ENCODE measurements at places on chromosomes 11 and 22.

DNA sequence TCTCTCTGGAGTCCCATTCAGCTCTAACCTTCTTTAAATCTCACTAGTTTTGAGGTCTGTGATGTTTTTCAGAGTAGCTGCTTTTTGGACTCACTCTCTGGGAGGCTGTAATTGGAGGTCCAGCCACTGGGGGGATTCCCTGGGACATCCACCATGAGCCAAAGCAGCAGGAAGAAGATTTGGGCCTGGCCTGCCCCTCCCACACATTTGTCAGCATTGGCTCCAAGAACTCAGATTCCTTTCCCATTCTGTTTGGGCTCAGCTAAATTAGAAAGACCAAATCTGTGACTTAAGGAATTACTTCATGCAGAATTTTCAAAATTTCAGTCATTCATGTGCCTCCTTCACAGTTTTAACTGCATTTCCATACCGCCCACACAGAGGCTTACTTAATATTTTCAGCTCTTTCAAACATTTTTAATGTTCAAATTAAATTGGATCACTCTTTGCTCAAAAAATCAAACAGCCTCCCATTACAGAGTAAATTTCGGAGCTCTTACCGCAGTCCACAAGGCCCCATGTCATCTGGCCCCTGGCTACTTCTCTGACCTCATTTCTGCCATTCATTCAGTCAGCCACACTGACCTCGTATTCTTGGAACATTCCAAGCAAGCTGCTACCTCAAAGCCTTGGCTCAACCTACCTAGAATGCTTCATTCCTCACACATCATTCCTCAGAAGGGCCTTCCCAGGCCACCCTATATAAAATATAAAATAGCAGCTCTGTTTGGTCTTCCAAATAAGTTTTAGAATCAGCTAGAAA is 54.5 kb upstream of the RRAS2 start:
- no peak for DNase-seq

DNA sequence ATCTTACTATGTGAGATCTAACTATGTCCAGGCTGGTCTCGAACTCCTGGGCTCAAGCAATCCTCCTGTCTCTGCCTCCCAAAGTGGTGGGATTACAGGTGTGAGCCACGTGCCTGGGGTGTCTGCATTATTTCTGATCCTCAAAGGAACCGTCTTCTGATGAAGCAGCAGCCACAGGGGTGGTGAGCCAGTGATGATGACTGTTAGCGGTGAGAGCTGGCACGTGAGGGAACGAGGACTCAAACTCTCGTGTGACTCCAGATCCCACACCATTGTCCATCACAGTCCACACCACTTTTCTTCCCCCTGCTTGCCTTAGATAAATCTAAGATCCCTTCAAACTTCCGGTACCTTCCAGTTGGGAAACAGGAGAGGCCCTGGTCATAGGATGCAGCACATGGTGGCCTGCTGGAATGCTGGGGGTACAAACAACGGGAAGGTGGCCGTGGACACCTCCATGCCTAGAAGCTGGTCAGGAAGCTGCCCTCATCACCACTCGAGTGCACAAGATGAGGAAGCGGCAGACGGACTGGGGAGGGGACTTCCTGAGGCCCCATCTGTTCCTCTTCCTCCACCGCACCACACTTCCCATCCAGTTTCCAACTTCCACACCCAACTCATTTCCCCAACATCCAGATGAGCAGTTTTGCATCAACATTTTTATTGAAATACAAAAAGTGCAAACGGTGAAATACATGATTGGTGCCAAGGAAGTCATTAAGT is 23.8 kb downstream of the ARHGAP1 start:
- DNase-seq: no peak

DNA sequence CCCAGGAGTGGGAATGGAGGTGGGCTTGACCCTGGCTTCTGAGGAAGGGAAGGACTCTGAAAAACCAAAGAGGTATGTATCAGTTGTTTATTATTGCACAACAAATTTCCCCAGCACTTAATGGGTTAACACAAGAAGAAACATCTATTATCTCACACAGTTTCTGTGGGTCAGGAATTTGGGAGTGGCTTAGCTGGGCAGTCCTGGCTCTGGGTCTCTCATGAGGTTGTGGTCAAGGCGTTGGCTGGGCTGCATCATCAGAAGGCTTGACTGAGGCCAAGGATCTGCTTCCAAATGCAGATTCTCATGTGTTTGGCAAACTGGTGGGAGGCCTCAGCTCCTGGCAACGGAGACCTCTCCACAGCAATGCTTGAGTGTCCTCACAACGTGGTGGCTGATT is 17.5 kb upstream of the SMIM38 start:
- no peak for DNase-seq

DNA sequence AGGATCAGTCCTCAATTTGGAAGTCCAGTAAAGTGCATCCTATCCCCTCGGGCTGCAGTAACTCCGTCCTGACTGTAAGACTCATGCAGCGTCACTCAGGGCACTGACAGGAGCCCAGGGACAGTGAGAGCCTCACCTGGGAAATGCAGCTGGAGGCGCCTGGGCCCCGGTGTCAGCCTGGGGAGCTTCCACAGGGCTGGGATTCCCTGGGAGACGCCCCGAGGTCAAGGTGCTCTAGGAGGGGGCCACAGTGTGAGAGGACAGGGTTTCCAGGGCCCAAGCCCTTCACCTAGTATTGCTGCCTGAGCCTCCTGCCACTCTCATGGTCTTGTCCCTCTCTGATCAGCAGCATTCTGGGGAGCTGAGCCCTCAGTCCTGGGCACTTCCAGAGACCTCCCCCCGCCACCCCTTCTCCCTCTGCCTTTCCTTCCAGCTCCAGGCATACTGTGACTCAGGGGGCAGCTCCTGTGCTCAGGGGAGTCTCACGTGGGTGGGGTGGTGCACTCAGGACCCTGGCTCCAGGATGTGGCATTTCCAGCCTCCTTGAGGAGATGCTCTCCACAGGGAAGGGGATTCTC is 99.1 kb upstream of the IGLL5 start:
- no peak for DNase-seq

DNA sequence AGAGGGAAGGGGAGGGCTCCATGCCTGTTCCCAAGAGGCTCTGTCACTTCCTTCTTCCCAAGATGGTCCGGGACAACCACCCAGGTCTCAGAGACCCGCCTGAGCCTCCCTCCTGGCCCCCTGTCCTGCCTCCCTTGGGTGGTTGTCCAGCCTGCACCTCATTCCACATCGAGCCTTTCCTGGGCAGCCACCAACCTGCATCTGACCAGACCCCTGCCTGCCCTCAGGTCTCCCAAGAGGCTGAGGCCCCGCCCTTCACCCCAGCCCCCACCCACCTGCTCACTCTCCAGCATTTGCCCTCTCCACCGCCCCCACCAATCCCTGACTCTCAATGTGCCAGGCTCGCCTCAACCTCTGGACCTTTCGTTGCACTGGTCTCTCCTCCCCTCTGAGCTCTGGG is 97.5 kb upstream of the LMO1 start:
- no peak for DNase-seq

GRCh38 chr11:126421271-126421671 is 65.8 kb downstream of the ST3GAL4 start:
- no peak for DNase-seq

- DNase-seq: no peak
Observed at GRCh38 chr22:47064016-47064415, 301.6 kb downstream of the TBC1D22A start.

DNA sequence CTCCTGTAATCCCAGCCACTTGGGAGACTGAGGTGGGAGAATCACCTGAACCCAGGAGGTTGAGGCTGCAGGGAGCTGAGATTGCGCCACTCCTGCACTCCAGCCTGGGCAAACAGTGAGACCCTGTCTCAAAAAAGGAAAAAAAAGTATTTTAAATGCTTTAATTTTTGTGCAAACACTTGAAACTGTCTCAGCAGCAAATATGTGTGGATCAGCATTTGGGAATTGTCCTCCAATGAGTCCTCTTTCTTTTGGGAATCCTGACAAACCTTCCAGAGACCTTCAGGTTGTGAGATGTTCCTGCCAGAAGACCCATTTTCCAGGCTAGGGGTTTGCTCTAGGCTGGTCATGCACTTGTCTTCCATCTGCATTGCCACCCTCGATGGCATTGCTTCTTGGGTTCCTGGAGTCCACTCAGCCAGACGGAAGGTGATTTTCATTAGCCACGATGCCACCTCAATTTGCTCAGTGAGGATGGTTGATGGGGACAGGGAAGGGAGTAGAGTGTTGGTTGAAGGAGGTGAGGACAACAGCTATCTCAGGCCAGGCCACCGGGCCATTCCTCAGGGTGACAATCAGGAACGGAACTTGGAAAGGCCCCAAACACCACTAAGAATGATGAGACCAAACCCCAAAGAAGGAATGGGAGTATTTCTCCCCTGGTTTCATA is 55.4 kb downstream of the ST14 start:
- DNase-seq: no peak

- no peak for DNase-seq
Observed at GRCh38 chr11:100687630-100688395, 725 bp downstream of the ARHGAP42 start.
